SHP77 treated with DMSO at 0.1 percent for 48 hours (cell line): ENCODE measurements at places on chromosomes 7 and 10.

GRCh38 chr10:31134311-31134952 lies 102.8 kb upstream of the ZNF438 start:
- DNase-seq: peak; percentile 26

DNA sequence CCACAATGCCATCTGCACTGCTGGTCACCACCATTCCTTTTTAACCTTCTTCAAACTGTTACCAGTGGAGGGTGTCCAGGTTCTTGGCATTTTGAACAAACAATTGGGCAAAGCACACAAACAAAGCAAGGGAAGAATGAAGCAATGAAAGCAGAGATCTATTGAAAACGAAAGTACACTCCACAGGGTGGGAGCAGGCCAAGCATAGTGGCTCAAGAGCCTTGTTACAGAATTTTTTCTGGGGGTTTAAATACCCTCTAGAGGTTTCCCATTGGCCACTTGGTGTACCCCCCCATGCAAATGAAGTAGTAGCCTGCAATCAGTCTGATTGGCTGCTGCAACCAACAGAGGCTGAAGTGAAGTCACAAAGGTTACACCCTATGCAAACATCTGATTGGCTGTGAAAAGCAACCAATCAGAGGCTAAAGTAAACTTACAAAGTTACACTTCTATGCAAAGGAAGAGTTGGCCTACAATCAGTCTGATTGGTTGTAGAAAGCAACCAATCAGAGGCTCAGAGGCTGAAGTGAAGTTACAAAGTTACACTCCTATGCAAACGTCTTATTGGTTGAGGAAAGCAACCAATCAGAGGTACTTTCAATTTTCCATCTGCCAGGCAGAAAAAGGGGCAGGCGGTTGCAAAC lies 103.2 kb upstream of the WAC start:
- no peak for DNase-seq

DNA sequence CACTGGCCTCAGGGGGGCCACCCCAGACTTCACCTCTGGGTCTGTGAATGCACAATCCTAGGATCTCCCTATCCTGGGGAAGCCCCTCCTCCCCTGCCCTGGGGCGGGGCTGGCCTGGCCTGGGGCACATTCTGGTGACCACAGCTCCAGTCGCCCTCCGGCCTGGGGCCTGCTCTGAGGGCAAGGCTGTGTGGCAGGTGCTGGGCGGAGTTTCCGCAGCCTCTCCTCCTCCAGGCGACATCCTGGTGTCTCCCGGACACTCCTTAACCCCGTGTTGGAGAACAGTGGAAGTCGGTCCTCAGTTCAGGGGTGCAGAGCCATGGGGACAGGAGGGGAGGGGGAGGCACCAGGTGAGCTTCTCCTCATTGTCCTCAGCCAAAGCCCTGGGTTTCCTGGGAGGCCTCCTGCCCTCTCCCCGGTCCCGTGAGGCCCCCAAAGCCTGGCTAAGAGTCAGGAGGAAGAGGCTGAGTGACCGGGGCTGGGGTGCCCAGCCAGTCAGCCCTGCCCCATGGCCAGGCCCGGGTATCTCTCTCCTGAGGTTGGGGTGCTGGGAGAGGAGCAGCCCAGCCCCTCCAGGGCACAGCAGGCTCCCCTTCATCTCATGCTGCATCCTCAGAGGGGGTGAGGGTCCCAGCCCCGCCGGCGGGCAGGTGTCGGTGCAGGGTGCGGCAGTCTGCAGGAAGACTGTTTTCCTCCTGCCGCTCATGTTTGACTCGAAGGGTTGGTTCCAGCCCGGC lies 22.6 kb downstream of the UNCX start:
- DNase-seq: no peak

DNA sequence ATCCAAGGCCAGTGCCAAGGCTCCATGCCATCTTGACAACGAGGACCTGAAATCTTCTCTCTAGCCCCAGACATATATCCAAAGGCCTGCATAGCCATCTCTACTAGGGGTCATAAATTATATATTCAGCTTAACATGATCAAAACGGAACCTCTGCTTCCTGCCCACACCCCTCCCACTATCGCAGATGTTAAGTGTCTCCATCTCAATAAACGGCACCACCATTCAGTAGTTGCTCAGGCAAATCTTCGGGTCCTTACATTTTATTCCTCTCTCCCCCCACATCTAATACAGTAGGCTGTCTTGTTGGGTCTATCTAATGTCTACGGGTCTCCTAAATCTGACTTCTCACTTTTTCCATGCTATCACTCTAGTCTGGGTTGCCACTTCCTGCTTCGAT lies 201.1 kb upstream of the PLXNA4 start:
- no peak for DNase-seq

DNA sequence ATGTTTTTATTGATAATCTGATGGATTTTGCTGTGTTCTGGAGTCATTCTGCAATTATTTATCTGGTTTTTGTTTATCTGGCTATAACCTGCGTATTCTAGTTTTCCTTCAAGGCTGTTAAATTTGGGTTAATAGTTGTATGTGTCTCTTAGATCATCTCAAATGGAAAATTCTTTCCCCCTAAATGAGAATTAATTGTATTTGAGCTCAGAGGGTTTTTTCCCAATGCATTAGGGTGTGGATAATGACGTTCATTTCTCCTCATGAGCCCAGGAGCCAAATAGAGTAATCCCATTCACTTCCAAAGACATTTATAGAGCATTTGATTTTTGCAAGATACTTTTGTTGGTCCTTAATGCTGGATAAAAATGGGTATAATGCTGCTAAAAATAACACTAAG lies 564.6 kb downstream of the GALNT17 start:
- no peak for DNase-seq

DNA sequence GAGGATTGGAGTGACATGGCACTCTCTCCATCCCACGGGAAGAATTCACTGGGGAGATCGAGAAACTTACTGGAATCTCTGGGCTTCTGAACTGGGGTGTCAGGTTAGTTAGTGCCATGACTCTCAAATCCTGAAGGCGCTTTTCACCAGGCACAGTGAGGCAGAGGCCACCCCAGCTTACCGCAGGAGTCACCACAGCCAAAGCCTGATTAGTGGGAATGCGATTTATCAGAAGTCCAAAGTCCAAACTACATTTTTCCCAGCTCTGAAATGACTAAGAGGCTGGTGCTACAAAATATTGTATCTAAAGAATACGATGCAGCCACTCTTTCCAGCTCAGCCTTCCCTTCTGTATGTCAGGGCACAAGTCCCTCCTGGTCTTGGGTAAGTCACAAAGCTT lies 334.8 kb upstream of the SHH start:
- DNase-seq: no peak

DNA sequence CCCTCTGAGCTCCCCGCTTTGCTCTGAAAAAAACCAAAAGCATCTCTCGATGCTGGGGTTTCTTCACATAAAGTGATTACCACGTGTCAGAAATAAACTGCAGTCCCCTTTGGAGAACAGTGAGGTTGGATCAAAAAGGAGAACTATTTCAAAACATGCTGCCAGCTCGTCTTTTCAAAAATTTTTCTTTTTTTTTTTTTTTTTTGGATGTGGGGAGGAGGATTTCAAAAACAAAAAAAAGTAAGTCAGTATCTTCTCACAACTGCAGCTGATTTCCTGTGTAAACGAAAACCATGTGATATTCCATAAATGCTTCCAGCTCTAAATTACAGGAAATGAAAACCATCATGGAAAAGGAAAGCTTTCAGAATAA lies 155.0 kb upstream of the LYZL2 start:
- DNase-seq: no peak

DNA sequence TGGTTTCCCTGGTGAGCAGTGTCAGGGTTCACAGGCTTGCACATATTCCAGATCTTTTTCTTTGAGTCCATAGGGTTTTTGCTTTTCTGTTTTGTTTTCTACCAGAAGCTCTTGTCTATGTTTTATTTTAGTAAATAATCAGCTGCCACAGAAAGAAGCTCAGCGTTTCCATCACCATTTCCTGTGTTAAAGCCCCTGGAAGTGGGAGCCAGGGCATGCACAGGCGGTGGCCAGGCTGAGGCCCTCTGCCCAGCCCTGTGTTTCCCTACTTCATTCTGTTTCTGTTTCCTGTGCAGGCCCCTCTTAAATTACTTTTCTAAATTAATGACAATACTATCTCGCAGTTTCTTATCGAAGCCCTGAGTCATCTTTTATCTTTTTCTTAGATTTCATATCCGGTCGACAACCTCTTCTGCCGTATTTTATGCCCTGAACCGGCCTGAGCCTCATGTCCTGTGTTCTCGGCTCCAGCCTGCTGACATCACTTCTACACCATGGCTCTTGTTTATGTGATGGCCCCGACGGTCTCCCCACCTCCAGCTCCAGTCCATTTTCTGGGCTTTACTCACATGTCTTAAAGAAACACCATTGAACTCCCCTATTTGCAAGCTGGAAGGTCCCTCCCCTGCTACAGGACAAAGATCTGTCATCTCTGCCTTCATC lies 442.2 kb downstream of the TCERG1L start:
- DNase-seq: no peak

GRCh38 chr7:4835398-4836205 lies 26.2 kb downstream of the PAPOLB start:
- no peak for DNase-seq

GRCh38 chr10:69253171-69253570 lies 25.1 kb upstream of the HK1 start:
- DNase-seq: no peak

DNA sequence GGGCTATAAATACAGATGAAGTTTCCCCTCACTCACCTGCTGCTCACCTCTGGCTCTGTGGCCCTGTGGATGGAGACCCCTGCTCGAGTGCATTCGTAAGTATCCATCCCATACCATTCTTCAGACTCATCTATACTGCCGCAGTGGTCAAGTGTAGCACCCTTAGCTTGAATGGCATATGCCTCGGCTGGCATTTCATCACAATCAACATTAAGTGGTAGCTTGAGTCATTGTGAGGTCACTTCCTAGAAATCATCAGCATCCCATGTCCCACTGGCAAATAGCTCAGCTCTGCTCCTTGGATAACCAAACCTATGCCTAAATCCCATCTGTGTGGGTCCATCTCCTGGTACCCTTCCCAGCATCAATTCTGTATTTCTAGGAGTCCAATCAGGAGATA lies 38.2 kb downstream of the MDH2 start:
- DNase-seq: no peak

- no peak for DNase-seq
Measured at GRCh38 chr10:126654579-126654978, 15.9 kb downstream of the C10orf90 start.
